ENCODE measurements at places on chromosomes 4 and X. TPM values are rescaled to one million over a fixed set of nuclear protein-coding genes. Genes with fewer than 3 reads are reported as not detected.

Gene CXCL1
- 0.67 TPM for polyA plus RNA-seq

Gene HDX
- 6.6 TPM for polyA plus RNA-seq

DNA sequence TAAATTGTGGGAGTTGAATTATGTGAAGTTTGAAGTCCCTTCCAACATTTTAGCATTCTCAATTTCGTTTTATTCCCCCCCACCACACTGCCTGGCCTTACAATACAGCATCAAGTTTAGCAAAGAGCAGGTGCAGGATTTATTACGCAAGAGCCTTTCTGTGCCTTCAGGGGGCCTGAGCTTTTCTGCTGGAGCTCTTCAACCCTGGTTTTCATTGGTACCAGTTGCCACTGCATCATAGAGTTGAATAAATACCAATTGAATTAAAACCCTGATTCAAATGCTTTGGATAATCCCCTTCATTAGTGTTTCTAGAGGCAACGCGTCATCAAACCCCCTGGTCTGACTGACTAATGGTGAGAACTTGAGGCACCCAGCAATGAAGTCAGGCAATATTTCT lies 43.6 kb upstream of the KIT start:
- no peak for DNase-seq

Gene NMU
- 10.8 TPM for polyA plus RNA-seq

- DNase-seq: no peak
These were observed 150.9 kb downstream of the SPCS3 start for GRCh38 chr4:176470671-176471070.

GRCh38 chrX:52821079-52821760 lies 10.1 kb downstream of the XAGE5 start:
- DNase-seq: no peak

Gene PAGE2
- polyA plus RNA-seq: not detected

Gene JCHAIN
- polyA plus RNA-seq: 1.6 TPM

DNA sequence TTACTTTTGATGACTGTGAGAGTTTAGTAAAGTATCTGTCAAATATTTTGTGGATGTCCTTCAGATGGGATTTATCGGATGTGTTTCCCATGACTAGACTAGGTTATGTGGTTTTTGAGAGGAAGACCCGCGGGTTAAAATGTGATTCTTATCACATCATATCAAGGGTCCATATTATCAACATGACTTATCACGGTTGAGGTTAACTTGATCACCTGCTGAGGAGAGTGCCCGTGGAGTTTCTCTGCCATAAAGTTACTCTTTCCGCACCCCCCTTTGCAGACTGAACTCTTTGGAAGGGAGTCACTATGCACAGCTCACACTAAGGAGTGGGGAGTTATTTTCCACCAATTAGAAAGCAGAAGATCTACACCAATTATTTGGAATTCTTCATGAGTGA lies 38.7 kb downstream of the GLRB start:
- DNase-seq: no peak

DNA sequence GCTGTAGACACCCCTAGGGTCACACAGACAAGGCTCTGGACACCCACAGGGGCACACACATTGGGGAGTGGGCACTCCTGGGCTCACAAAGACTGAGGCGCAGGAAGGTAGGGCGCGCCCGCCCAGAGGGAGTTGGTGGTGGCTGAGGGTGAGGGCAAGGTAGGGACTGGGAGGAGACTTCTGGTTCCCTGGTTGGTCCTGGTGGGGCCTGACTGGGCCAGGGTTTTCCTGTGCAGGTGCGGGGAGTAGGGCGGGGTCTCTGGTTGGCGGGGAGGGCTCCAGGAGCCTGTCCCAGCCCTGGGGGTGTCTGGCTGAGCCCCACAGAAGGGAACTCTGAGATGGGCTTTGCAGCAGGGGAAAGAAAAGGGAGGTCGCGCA lies 6.7 kb upstream of the WAS start:
- DNase-seq: no peak

DNA sequence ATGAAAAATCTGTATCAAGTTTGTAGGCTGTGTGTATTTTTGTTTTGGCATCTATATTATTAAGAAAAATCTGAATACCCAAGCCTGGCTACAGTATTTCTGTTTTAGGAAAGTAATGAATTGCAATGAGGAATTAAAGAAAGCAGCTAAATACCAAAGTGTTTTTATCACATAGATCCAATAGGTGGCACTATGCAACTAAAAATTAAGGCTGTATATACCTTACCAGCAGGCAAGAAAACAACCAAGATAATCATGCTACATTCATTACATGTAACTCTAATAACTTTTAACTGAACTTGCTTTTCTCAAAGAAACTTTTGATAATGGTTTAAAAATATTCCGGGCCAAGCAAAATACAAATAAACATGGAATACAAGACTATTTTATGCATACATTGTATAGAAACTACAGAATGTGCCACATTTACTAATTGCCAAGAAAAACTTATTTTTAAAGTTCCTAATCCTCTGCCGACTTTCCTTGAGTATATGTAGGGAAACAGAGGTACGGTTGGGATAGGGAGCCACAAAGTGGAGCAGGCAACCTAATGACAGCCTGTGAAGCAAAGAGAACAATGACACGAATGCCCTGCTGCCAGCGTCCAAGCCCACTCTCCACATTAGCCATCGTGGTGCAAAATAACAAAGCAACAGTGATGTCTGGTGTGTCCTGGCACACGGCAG lies 63.7 kb downstream of the SEC24D start:
- DNase-seq: no peak

Gene LEF1
- polyA plus RNA-seq: 78.9 TPM

Gene CXorf51A
- polyA plus RNA-seq: not detected

DNA sequence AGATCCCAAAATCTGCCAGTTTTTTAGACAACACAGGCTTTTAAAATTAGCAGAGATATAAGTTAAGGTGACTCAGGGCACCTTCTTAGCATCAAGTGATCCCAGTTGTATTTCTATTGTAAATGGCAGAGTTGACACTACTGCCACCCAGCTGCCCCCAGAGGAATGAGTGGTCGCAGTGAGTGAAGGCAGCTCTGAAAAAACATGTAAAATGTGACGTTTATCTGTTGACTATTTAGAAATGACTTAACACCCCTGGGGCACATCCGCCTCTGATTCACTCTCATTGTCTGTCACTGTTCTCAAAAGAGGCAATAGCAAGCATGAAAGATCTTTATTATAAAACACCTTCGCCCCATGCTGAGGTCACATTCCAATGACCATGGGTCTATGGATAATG lies 592.4 kb downstream of the ACTRT1 start:
- no peak for DNase-seq

- DNase-seq: no peak
These were observed 119.4 kb upstream of the C1GALT1C1 start for GRCh38 chrX:120749141-120749846.

Gene CC2D2A
- 54.3 TPM for polyA plus RNA-seq

- no peak for DNase-seq
These were observed 28.1 kb downstream of the DCAF8L1 start for GRCh38 chrX:27953171-27953570.

- DNase-seq: no peak
These were observed 121.6 kb upstream of the EPHA5 start for GRCh38 chr4:65791812-65792308.

Gene NKX3-2
- not detected for polyA plus RNA-seq

DNA sequence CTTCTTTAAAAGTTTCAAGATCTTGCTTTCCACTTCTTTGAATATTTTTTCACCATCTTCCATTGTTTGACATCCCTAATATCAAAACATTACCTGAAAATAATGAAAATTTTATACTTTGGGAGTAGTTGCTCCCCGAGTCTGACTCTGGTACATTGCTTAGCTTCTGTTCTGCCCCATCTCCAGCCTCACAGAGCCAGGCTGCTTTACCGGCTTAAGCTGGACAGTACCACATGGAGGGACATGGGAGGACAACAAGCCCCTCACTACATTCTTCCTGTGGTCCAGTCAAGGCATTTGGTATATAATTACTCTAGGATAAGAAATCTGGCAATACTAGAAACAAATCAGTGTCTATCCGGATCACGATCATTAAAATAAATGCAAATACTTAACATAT lies 60.2 kb downstream of the UGT8 start:
- DNase-seq: no peak

DNA sequence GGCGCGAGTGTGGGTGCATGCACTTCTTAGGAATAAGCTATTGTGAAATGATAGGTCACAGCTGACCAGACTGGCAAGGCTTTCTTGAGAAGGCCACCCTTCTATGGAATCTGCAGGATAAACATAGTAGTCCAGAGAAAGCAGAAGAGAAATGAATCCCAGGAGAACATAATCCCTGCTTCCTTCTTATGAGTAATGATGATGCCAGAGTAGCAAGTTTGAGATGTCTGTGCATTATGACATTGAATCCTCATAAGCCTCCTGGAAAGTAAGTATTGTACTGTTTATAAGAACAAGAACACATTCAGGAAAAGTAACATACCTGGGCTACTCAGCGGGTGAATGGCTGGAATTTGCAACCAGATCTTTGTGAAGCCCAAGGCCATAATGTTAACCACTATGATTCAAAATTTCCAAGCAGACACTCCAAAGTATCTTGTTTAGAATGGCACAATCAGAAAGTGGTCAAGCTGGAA lies 272.1 kb upstream of the HS3ST1 start:
- no peak for DNase-seq

Gene XG
- polyA plus RNA-seq: 0.16 TPM

Gene BBS7
- polyA plus RNA-seq: 26.2 TPM

DNA sequence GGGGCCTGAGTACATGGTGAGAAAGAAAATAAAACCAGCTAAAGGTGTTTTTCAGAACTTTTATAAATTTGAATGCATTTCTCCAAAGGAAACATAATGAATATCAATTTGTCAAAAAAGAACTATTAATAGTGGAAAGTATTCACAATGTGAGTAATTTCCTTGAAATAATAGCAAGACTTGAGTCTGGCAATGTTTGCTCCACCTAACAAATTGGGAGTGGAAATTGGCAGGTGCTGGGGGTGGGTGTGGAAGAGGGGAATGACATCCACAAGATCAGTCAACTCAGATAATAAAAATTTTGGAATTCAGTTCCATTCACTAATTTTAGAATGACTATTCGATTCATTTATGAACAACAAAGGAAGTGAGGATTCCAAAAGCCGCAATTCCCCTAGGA lies 884.8 kb upstream of the SLIT2 start:
- no peak for DNase-seq

GRCh38 chr4:73964862-73965611 lies 16.8 kb downstream of the PF4 start:
- no peak for DNase-seq

DNA sequence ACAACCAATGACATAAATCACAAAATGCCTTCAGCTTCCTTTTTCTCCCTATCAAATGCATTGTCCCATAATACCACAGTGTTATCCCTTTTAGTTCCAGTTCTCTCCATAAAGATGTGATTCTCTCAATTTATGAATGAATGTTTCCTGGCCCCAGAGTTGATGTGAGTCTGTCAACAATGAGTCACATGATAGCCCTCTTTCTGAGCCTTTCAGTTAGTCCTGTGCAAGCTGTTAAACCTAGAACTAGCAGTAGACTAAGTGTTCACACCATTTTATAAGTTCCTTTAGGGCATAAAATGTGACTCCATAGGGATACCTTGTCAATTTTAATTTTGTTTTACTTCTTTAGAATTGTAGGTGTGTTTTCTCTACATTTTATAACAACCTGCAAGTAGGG lies 129.5 kb downstream of the PABPC4L start:
- no peak for DNase-seq

DNA sequence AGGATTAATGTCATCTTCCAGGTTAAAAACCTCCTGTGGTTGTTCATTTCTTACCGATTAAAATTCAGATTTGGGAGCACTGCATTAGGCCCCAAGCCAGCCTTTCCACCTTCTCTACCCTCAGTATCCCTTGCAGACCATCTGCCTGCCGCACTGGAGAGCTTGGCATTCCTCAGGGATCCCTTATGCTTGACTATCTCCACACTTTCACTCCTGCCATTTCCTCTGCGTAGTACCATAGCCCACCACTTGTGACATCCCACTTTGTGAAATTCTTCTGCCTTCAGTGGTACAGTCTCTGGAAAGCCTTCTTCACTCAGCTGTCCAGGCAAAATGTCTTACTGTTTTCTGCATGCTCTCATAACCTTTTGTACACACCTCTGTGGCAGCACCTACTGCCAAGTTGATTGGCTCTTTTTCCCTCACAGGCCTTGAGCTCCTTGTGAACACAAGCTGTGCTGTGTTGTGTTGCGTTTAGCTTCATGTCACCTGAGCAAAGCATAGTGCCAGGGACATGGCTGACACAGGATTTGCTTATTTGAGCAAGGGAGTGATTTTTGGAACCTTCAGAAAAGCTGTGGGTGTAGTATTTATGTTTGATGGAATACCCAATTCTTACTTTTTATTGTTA lies 156.4 kb downstream of the ARX start:
- DNase-seq: no peak

- no peak for DNase-seq
These were observed 874.8 kb downstream of the C4orf33 start for GRCh38 chr4:129970801-129971200.

- no peak for DNase-seq
These were observed 45.3 kb downstream of the SHOX start for GRCh38 chrX:675955-676295.

Gene MAGEA9B
- not detected for polyA plus RNA-seq

Gene DIPK2B
- 7.9 TPM for polyA plus RNA-seq

- no peak for DNase-seq
These were observed 183.7 kb downstream of the FBXW7 start for GRCh38 chr4:152352215-152352614.

DNA sequence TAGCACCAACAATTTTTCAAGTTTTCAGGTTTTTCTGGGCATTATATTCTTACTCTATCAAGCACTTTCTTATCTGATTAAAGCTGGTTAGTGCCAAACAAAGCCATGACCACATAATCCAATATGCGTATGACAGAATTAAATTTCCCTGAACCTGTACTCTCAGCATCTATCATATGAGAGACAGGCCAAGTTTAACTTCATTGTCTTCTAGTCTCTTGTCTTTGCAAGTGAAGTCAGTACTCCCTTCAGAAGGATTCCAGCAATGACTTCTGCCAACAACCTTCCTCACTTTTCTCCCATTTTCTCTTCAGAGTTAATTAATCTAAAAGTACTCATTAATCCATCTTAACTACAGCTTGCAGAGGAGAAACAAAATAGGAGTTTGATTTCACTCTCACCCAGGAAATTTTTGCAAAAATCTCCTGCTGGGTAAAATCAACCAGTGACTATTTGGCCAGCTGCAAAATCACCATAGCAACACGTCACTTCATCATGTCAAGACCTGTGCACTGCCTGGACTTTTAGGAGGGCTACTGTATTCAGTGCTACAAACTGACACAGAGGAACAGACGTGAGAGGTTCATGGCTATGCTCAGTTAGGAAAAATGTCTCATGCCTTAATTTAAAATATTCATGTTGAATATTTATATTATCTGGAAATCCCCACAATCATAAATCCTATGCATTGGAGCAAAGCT lies 208.4 kb downstream of the ANTXR2 start:
- DNase-seq: no peak

Gene H2BW2
- 1.1 TPM for polyA plus RNA-seq

Gene AFM
- 14.8 TPM for polyA plus RNA-seq

Gene ARAP2
- 6.7 TPM for polyA plus RNA-seq

- DNase-seq: no peak
These were observed 489.5 kb downstream of the STIM2 start for GRCh38 chr4:27350161-27350560.

GRCh38 chrX:133440081-133440796 lies 24.9 kb upstream of the GPC4 start:
- no peak for DNase-seq

GRCh38 chr4:139658586-139659382 lies 6.8 kb upstream of the MGST2 start:
- no peak for DNase-seq

- no peak for DNase-seq
These were observed 514.3 kb downstream of the PCDH7 start for GRCh38 chr4:31234494-31234893.

GRCh38 chr4:74114234-74114633 lies 15.2 kb upstream of the CXCL2 start:
- no peak for DNase-seq

Measured in right renal cortex interstitium (tissue), 3 donors.